ENCODE measurements at places on chromosomes 5 and 9.

GRCh38 chr5:135426102-135427082, 20.8 kb downstream of the DCANP1 start:
- DNase-seq, result peak; percentile 58

DNA sequence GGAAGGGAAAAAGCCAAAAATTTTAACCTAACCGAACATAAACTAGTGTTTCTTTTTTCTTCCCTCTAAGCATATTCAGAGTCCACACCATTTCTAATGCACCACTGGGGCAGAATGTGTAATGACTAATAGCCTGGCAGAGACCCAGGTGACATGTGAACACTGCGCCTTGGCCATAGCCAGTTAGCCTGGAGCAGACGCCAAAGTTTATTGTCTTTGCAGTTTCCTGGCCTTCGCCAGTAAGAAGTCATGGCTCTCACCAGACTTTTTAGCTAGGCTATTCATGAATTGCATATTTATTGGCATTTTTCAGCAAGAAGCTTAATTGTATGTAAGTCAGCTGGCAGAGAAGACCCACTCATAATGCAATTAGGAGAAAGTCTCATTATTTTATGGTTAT, 182.8 kb upstream of the SLC27A6 start:
- peak; percentile 89 for DNase-seq

DNA sequence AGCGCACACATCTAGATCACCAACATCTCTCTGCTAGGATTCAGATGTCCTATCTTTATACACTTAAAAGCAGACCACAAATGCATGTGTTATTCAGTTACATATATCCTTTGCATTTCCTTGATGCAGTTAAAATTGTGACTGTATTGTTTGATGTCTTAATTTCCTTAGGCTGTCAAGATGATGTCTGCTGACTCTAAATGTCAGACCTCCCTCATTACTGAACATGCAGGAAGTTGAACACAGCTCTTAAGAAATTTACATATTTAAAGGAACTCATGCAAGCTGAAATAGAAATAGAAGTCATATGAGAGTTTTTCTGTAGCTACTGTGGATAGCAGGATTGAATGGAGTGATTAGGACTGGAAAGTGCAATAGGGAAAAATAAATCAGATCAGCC, 336.5 kb upstream of the SEMA6A start:
- no peak for DNase-seq

GRCh38 chr5:154794525-154795234, 39.5 kb downstream of the LARP1 start:
- DNase-seq, result peak; percentile 64

GRCh38 chr9:134629061-134629585, 12.5 kb upstream of the COL5A1 start:
- no peak for DNase-seq

DNA sequence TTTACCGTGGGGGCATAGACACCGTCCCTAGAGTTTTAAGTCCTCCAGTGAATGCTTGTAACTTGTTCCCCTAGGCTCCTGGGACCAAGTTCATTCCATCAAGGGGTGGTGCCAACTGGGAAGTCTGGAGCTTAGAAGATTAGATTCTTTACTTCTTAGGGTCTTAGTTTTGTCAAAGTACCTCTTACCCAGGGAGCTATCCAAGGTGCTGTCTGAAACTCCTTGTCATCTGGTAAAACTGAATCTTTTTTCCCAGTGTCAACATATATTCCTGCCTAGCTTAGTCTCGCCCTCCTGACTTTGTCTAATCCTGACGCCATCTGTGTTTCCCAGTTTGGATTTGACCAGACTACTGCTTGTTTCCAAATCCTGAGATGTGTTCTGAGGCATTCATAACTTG, 41.6 kb downstream of the MAMDC2 start:
- DNase-seq, result peak; percentile 29

- no peak for DNase-seq
Measured at GRCh38 chr5:93793159-93793781, 51.9 kb upstream of the POU5F2 start.

- peak; percentile 100 for DNase-seq
Measured at GRCh38 chr5:111997711-111998110, 240.7 kb upstream of the NREP start.

DNA sequence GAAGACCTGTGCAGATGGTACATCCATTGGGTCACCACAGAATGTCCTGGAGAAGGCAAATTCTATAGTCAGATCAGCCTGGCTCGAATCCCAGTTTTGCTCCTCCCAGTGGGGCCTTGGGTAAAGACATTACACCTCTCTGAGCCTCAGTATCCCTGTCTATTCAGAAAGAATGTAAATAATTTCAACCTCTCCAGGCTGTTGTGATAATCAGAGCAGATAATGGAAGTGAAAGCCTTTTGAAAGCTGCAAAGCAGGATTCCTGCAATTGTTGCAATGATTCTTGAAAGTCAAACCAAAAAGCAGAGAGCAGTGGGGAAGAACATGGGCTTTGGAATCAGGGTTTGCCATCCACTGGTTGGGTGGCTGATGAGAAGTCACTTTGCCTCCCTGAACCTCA, 63.2 kb downstream of the LHX2 start:
- DNase-seq, result no peak

DNA sequence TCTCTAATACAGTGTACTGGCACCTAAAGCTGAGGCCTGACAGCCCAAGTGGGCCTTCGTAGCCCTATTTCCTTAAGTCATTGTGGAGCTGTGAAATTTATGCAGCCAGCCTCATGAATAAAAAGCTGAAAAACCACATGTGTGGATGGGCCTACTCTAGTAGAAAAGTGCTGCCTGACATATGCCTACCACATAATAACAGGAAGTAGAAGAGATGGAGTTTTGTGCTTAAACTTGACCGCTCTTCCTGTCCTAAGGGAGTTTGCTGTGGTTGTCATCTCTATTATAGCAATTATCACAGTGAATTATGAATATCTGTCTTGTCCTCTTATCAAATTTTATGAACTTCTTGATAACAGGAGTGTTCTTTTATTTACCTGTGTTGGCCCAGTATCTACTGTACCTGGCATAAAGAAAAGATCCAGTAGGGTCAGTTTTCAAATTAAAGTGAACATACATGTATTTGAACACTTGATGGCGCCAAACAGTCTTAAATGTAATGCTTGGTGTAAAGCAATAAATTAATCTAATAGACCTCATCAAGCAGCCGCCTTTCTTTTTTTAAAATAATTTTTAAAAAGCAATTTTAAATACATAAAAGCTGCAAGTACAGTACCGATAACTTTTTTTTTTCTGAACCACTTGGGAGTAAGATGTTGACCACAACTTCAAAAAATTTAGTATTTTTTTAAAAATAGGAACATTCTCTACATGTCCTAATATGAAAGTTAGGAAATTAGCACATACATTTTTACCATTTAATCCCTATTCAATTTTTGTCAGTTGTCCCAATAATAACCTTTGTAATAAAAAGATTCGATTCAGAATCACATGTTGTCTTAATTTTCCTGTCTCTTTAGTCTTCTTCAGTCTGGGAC, 51.0 kb downstream of the FKTN start:
- DNase-seq, result peak; percentile 48

DNA sequence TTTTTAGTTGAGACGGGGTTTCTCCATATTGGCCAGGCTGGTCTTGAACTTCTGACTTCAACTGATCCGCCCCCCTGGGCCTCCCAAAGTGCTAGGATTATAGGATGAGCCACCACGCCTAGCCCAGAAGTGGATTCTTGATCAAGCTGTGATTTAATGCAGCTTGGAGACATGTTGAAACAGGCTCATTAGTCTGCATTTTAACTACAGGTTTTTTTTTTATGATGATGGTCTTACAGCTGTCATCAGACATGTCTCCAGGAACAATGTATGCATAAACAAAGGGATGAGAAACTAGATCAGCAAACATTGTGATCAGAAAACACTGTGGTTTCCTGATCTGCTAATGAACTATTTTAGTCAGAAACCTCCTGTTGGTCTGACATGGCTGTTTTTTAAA, 30.0 kb upstream of the PLPP1 start:
- DNase-seq, result no peak

Data from EL (cell line).